ENCODE measurements at places on chromosomes 7 and 10.

- no peak for DNase-seq
These were observed 114.3 kb upstream of the ARID5B start for GRCh38 chr10:61787170-61787569.

GRCh38 chr10:79385392-79385795 lies 38.1 kb downstream of the PPIF start:
- no peak for DNase-seq

GRCh38 chr10:70604106-70604505 lies 1.6 kb upstream of the PRF1 start:
- DNase-seq: no peak

- DNase-seq: no peak
These were observed 9.8 kb downstream of the TMEM60 start for GRCh38 chr7:77788327-77788902.

DNA sequence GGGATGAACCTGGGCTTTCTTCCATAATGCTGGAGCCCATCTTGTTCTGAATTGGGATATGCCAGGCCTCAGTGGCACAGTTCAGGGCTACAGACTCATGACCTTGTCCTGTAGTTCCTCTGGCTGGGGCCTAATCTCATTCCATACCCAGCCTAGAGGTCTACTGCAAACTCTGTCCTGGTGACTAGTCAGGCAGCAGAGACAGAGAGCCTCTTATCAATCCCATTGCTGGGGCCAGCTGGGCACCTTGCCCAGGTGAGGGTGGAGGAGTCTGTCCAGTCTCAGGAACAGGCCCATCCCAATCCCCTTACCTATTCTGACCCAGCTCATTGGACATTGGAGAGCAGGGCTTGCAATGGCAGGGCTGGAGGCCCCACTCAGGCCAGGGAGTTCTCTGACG lies 28.0 kb upstream of the COMTD1 start:
- DNase-seq: no peak

GRCh38 chr7:21504021-21504420 lies 38.8 kb upstream of the DNAH11 start:
- DNase-seq: no peak

DNA sequence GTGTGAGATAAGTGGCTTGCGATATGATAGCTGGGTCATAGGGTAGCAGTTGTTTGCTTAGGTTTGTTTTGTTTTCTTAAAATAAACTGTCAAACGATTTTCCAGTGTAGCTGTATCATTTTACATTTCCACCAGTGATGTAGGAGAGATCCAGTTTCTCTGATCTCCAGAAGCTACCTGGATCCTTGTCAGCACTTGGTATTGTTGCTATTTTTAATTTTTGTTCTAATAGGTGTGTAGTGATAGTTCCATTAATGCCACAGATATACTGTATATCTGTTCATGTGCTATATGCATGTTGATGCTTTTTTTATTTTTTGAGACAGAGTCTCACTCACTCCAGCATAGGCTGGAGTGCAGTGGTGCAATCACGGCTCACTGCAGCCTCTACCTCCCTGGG lies 44.4 kb downstream of the GOLGA7B start:
- no peak for DNase-seq

- DNase-seq: no peak
These were observed 158.9 kb upstream of the GPR26 start for GRCh38 chr10:123507298-123507697.

DNA sequence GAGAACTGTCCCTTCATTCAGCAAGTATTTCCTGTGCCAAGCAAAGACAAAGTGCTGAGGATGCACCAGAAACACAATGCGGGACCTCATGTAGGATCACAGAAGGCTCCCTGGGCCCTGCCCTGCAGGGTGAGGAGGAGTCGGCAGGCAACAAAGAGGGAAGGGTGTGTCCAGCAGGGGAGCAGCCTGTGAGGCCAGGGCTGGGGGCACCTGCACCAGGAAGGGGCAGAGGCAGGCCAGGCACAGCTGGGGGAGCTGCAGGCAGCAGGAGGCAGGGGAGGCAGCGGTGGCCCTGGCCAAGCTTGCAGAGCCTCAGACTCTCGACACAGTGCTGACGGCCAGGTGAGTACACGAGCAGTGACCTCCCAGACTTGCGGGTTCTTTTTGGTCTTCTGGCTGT lies 123.3 kb downstream of the SLIT1 start:
- DNase-seq: no peak

DNA sequence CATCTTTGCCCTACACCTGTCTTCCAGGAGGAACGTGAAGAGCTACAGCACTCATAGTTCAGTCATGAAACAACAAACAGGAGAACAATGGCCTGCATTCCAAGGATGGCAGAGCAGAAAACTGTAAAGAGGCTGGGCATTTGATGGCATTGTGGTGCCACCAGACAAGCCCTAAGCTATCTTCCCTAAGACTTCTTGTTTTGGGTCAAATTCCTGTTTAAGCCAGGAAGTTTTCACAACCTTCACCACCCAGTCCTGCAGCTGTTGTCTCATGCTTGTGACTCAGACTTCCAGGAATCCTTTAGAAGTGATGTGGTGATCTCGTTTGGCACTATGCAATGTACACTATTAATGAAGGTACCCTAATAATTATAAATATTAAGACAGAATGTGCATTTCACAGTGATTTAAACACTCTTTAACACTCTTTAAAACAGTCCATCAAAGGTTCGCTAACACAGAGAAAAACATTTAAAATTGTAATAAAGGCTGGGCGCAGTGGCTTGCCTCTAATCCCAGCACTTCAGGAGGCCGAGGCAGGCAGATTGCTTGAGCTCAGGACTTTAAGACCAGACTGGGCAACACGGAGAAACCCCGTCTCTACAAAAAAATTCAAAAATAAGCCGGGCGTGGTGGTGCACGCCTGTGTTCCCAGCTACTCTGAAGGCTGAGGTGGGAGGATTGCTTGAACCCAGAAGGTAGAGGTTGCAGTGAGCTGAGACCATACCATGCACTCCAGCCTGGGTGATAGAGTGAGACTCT lies 2.7 kb upstream of the HERPUD2 start:
- no peak for DNase-seq

GRCh38 chr7:92614660-92615174 lies 24.5 kb upstream of the FAM133B start:
- no peak for DNase-seq

- DNase-seq: no peak
These were observed 92.3 kb downstream of the HIF1AN start for GRCh38 chr10:100628061-100628460.

- DNase-seq: no peak
These were observed 90.9 kb upstream of the PIP4K2A start for GRCh38 chr10:22805304-22805703.

Data from T follicular helper cell (primary cell).